ENCODE measurements at places on chromosomes 7 and 10.

GRCh38 chr7:158275711-158276413, 311.8 kb downstream of the PTPRN2 start:
- DNase-seq, result no peak

- no peak for DNase-seq
These were observed 92.8 kb downstream of the EPDR1 start for GRCh38 chr7:38013246-38013645.

GRCh38 chr10:97087296-97087695, 98.5 kb downstream of the SLIT1 start:
- no peak for DNase-seq

DNA sequence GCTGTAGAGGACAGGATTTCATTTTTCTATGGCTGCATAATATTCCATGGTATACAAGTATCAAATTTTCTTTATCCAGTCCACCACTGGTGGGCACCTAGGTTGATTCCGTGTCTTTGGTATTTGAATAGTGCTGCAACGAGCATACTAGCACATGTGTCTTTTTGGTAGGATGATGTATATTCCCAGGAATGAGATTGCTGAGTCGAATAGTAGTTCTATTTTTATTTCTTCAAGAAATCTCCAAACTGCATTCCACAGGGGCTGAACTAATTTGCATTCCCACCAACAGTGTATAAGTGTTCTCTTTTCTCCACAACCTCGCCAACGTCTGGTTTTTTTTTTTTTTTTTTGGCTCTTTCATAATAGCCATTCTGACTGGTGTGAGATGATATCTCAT, 550.0 kb downstream of the REEP3 start:
- no peak for DNase-seq

DNA sequence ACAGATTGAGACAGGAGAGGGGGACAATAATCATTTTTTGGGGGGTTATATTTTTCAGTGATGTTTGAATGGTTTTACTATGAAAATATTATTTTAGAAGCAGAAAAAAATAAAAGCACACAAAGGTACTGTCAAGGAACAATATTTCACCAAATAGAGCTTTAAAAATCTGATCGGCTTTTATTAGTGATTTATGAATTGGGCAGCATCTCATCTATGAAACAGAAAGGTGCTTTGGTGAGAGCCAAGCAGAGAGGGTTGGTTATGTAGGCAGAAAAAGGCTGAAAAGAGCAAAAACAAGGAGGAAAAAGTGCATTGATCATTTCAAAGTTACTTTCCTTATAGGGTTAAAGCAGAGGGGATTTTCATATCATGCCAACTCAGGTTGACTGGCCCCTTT, 26.4 kb upstream of the CPA2 start:
- no peak for DNase-seq

GRCh38 chr7:92296235-92296634, 50.5 kb downstream of the ANKIB1 start:
- DNase-seq, result no peak

GRCh38 chr10:27413831-27414348, 90.2 kb upstream of the RAB18 start:
- DNase-seq, result no peak

DNA sequence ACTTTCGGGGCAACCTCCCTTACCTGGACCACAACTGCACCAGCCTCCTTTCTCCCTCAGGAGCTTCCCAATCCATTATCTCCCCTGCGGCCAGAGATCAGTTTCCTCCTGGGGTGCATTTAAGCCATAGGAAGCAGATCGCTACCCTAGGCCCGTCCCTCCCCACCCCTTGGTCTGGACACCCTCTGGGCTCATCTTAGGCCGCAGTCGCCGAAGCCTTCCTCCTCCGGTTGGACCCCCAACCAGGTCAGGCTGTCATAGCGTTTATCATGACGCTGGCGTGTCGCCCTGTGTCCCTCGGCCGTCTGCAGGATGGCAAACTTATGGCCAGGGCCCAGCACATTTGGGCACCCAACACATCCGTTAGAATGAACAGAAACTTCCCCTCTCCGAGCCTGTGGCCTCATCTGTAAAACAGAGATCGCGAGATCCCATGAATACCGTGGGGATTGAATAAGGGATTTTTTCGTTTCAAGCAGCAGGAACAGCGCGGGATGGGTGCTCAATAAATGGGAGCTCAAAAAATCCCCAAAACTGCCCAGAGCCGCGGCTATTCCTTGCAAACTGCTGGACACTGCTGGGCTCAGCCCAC, 669 bp upstream of the AP5Z1 start:
- DNase-seq, result no peak

- DNase-seq, result no peak
These were observed 9.5 kb upstream of the ADAM12 start for GRCh38 chr10:126397640-126398382.

GRCh38 chr7:125423458-125424155, 494.0 kb upstream of the POT1 start:
- no peak for DNase-seq

- no peak for DNase-seq
These were observed 456.8 kb upstream of the KLF6 start for GRCh38 chr10:4241724-4242345.

DNA sequence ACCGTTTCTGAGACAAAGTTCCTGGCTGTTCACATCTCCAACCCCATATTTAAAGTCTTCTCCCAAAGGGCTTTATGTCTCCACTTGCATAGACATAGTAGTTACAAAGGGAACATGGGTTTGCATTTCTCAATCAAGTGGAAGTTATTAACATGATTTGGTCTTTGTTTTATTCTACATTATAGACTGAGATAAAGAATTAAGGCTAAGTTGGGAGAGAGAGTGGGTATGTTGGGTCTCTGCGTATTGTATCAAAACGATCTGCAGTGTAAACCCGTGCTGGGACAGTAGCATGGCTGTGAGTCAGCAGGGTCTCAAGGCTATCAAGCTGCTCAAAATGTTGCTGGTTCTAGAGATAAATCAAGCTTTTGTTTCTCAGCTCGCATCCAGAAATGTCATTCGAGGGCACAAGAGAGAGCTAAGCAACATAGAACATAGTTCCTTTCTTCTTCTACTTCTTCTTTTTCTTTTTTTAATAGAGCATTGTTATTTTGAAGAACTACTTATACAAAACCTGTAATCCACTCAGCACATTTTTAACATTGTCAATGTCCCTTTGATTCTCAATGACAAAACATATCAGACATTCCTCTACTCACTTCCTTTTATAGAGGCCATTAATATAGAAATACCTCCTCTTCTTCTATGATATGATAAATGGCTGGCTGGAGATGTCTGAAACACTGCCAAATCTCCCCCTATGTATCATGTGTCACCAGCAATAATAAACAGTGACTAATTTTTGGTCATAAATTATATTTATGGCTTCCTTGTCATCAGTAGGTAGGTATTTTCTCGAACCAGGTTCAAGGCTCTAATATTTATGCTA, 34.5 kb upstream of the RHOBTB1 start:
- DNase-seq, result no peak

DNA sequence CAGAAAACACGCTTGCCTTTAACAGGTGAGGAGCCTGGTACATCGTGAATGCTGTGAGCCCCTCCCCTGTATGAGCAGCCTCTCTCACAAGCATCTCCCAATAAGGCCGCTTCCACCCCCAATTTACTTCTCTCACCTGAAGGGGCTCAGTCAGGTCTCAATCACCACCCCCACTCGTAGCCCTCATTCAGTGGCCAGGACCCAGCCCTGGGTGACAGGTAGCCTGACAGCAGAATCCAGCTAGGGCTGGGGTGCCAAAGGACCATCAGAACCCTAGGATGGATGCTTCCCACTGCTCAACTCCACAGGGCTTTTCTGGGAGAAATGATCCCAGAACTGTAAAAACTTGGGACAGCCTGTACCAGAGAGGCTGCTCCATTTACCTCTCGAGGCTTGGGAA, 6.4 kb upstream of the NDST2 start:
- DNase-seq, result no peak

GRCh38 chr7:93819699-93820098, 70.9 kb downstream of the TFPI2 start:
- DNase-seq, result no peak

- no peak for DNase-seq
These were observed 10.9 kb upstream of the NFE2L3 start for GRCh38 chr7:26141077-26141476.

- peak; percentile 28 for DNase-seq
These were observed 106.3 kb downstream of the GRK5 start for GRCh38 chr10:119313644-119314043.

Measured in T-helper 9 cell (primary cell).